ENCODE measurements at places on chromosomes 12 and 14.

GRCh38 chr12:10304161-10304574 is 3.5 kb upstream of the KLRD1 start:
- no peak for DNase-seq

DNA sequence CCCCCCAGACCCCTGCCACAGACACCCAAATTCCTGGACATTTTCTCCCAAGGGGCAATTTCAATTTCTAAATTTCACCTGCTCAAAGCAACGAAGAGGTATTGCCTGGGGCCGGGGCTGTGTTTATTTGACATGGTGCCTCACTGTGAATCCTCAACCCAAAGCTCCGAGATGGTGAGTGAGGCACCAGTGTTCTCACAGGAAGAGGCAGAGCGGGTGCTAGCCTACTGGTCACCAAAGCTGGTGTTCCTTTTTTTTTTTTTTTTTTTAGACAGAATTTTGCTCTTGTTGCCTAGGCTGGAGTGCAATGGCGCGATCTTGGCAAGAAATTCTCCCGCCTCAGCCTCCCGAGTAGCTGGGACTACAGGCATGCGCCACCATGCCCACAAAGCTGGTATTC is 14.8 kb upstream of the SH2B3 start:
- DNase-seq, result no peak

DNA sequence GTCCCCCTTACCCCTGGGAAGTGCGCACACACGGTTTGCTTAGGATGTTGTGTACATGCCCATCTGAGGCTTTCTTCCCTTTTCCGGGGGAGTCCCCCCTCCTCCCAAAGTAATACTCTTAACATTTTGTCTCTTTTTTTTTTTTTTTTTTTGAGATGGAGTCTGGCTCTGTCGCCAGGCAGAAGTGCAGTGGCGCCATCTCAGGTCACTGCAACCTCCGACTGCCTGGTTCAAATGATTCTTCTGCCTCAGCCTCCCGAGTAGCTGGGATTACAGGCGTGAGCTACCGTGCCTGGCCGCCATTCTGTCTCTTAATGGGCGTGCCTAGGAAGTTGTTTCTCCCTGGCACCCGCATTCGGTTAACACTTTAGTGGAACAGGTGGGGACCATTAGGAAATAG is 4.5 kb upstream of the GMFB start:
- DNase-seq, result no peak

DNA sequence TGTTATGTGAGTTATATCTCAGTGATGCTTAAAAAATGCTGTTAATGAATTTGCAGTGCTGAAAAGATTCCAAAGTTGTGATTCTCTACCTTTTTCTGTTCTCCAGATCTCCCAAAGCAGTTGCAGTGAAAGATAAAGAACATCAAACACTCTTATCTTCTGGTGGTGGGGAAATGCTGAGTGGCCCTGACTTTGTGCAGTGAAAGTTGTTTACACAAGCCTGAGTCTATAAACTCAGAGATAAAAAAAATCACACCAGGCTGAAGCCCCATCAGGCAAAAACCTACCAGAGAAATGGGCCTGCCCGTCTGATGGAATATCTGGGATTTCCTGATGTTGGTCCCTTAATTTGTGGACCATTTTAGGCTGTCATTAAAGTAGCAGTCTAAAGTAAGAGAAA is 46.1 kb downstream of the RASSF3 start:
- DNase-seq, result no peak

DNA sequence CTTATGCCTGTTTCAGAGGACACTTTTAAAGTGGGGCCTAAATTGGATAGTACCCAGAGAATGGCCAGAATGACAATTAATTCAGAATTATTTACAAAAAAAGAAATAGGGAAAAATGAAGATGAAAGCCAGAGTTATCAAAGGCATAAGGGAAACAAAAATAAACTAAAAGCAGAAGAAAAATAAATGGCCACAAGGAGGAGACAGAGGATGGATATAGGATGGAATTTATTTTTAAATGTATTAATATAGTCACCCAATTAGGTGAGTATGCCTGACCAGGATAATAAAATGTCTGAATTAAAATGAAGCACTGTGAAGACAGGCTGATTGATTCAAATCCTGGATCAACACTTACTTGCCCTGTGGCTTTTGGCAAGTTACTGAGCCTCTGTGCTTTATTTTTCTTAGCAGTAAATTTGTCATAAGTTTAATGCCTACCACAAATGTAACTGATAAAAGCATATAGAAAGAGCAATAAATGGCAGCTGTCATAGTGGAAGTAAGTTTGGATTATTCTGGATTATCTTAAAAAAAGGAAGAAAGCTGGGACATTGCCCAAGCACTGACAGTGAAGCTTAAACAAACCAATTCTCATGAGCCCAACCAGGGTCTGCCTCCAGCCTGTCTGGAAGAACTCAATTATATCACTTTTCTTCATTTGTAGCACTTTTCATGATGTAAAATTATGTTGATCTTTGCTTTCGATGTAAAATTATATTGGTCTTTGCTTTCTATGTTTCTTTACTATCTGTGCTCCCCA is 3.5 kb downstream of the CLEC9A start:
- no peak for DNase-seq

- no peak for DNase-seq
Measured at GRCh38 chr12:70919176-70919575, 1.4 kb downstream of the PTPRR start.

- no peak for DNase-seq
Measured at GRCh38 chr12:100721169-100721568, 73.4 kb upstream of the ANO4 start.

DNA sequence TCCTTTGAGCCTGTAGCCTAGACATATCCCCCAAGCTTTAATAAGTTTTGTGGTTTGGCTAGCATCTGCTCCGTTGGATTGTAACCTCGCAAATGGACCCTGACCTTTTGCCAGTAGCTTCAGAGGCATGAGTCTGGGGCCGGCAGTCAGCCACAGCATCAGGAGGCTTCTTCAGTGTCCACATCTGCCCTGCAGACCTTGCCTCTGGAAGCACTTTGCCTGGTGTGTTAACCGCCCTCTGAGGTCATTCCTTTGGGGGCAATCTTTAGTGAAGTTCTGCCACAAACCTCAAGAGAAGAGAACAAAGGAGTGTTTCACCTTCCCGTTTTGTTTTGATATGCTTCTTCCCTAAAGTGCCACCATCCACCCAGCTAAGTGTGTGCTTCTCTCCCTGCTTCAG is 71.4 kb downstream of the GNS start:
- no peak for DNase-seq

GRCh38 chr12:39595928-39596327 is 23.7 kb downstream of the ABCD2 start:
- DNase-seq, result no peak

- DNase-seq, result no peak
Measured at GRCh38 chr12:53560351-53560750, 53.1 kb upstream of the NPFF start.

- DNase-seq, result no peak
Measured at GRCh38 chr12:127158385-127159061, 1108.4 kb upstream of the TMEM132C start.

DNA sequence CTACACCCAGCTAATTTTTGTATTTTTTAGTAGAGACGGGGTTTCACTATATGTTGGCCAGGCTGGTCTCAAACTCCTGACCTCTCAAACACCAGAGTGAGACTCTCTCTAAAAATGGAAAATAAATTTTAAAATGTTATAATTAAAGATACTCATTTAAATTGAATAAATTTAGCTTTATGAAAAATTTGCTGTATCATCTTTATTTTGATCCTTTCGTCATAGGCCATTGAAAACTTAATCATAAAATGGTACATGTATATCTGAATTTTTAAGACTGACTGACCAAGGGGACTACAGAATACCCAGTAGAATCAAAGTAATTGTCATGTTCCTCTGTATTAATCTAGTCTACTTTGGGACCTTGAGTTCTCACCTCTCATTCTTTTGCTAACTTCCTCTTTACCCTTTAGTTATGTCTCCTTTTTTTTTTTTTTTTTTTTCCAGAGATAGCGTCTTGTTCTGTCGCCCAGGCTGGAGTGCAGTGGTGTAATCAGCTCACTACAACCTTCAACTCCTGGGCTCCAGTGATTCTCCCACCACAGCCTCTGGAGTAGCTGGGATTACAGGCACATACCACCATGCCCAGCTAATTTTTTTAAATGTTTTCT is 9.5 kb downstream of the RAB5B start:
- no peak for DNase-seq

- DNase-seq, result no peak
Measured at GRCh38 chr12:121806546-121807423, 3.0 kb downstream of the SETD1B start.

- DNase-seq, result no peak
Measured at GRCh38 chr14:61696753-61697318, 1.5 kb downstream of the HIF1A start.

- DNase-seq, result no peak
Measured at GRCh38 chr12:131340616-131341210, 370.2 kb upstream of the SFSWAP start.

GRCh38 chr12:119206348-119207062 is 27.8 kb downstream of the HSPB8 start:
- DNase-seq, result no peak

GRCh38 chr14:77059276-77059915 is 30.9 kb upstream of the IRF2BPL start:
- DNase-seq, result no peak

GRCh38 chr12:67498991-67499390 is 149.6 kb upstream of the DYRK2 start:
- DNase-seq, result no peak

GRCh38 chr14:102363182-102363943 is 622 bp downstream of the TECPR2 start:
- no peak for DNase-seq

DNA sequence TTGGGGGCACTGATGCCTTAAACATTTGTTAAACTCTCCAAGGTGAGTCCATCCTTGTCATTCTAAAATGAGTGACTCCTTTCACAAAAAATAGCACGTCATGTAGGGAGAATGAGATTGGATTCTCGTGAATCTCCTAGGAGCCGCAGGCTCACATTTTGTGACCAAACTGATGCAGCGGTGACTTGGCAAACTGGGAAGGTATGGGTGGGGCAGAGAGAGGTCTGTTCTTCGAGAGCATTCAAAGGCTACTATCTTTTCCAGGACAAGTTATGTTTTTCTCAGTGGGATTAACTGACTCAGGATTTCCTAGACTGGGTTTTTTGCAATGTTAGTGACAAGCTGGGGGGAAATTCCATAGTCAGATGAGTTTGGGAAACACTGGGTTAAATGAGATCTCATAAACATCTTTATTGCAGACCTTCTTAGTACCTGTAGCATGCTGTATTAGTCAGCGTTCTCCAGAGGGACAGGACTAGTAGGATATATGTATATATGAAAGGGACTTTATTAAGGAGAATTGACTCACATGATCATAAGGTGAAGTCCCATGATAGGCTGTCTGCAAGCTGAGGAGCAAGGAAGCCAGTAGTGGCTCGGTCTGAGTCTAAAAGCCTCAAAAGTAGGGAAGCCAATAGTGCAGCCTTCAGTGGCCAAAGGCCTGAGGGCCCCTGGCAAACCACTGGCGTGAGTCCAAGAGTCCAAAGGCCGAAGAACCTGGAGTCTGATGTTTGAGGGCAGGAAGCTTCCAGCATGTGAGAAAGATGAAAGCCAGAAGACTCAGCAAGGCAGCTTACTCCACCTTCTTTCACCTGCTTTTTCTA is 61.0 kb downstream of the FOXN4 start:
- DNase-seq, result no peak

- DNase-seq, result no peak
Measured at GRCh38 chr14:105377555-105378182, 20.7 kb upstream of the TEX22 start.

DNA sequence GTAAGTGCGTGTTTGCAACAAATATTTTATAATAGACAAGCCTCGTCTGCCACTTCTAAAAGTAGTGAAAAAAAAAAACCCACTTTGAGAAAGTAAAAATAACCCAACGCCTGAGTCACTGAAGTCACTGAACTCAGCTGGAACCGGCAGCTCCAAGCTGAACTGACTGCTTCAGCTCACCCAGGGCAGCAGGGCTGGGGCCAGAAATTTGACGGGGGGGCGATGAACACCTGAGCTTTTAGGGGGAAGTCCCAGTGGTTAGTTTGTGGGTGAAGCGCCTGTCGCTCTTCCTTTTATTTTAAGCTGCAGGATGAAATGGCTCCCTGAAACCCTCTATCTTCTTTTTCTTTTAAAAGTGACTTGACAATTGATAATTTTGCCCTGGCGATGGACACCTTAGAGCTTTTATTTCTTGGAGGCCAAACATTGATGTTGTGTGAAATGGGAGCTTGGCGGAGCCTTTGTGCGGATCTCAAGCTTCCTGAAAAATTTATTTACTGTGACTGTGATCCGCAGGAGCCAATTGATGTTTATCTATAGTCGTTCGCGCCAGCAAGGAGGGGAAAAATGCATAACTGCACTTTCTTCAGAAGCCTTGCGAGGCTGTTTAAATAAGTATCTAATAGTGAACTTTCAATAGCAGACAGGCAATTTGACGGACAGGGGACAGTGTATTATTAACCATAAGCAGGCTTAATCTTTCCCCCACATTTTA is 173.2 kb upstream of the MYL2 start:
- no peak for DNase-seq

- DNase-seq, result no peak
Measured at GRCh38 chr14:72558721-72559120, 335.2 kb downstream of the DPF3 start.

GRCh38 chr12:125353871-125354270 is 288.6 kb downstream of the AACS start:
- DNase-seq, result no peak

DNA sequence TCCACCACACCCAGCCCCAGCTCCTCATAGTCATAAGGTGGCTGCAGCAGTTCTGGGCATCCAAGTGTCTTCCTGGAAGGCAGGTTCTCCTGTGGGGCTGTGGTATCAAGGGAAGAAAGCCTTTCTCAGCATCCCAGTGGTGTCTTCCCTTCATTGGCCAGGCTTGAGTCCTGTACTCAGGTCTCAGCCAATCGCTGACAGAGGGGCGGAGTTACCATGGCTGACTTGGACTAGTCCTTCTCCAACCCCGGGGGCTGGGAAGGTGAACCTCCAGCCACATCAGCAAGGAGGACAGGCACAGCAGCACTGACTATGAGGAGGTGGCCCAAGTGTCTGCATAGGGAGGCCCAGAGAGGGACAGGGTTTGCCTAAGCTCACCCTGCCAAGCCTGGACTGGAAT is 64.0 kb upstream of the SLC24A4 start:
- DNase-seq, result no peak

DNA sequence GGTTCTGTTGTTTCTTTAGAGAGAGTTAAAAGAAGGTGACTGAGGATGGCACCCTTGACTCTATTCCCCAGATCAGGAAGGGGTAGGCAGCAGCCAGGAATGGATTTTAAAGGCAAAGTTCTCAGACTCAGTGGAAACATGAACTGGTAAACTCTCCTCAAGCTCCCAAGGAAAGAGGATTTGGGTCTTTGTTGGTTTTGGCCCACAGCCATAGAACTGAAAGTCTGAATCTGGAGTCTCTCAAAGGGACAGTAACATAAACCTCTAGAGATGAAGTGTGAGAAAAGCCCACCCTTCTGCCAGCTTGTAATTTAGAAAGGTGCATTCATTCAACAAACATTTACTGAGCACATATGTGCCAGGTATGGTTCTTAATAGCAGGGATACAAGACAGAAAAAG is 28.6 kb upstream of the BLTP3B start:
- no peak for DNase-seq

- DNase-seq, result no peak
Measured at GRCh38 chr12:77830583-77831351, at the start of gene NAV3. TSS of gene NAV3 (plus strand) at chr12:77830894. CDS start at chr12:77831462, 568 bp downstream.

- peak; percentile 15 for DNase-seq
Measured at GRCh38 chr12:111766608-111767361, at the start of gene ALDH2. TSS of gene ALDH2 (plus strand) at chr12:111766933. CDS start at chr12:111766983, 50 bp downstream.

GRCh38 chr14:98312006-98312405 is 960.0 kb downstream of the BCL11B start:
- DNase-seq, result no peak
